Activated naive CD4-positive, alpha-beta T cell treated with anti-CD3 and anti-CD28 coated beads for 36 hours (primary cell): ENCODE measurements at places on chromosomes 6 and 20. TPM values are rescaled to one million over a fixed set of nuclear protein-coding genes. Genes with fewer than 3 reads are reported as not detected.
A peak's percentile ranks its signal among the peaks of the same experiment; 100 is the strongest.

GRCh38 chr6:136378888-136379287 is 89.2 kb upstream of the BCLAF1 start:
- no peak overlapping the region for H3K4me3 ChIP-seq
- no peaks in the 10 kb centered on the region for H3K4me1 ChIP-seq
- DNase-seq, result no peak
- no peaks in the 10 kb centered on the region for H3K36me3 ChIP-seq
- H3K27ac ChIP-seq, result no peak overlapping the region

- H3K27me3 ChIP-seq, result no peaks in the 10 kb centered on the region
- H3K4me3 ChIP-seq, result no peak overlapping the region
- H3K27ac ChIP-seq, result no peak overlapping the region
- no peaks in the 10 kb centered on the region for H3K36me3 ChIP-seq
Measured at GRCh38 chr6:51260003-51260402, 441.3 kb downstream of the TFAP2B start.

- H3K36me3 ChIP-seq, result peaks cover 6% of the 10 kb centered on the region
- H3K4me1 ChIP-seq, result no peaks in the 10 kb centered on the region
- no peaks in the 10 kb centered on the region for H3K27me3 ChIP-seq
- no peak overlapping the region for H3K27ac ChIP-seq
- H3K4me3 ChIP-seq, result no peak overlapping the region
Measured at GRCh38 chr6:44892579-44892978, 435.6 kb upstream of the RUNX2 start.

GRCh38 chr6:117555882-117556498 is 46.3 kb downstream of the GOPC start:
- peaks cover under 1% of the 10 kb centered on the region for H3K4me1 ChIP-seq
- H3K27ac ChIP-seq, result no peak overlapping the region
- H3K27me3 ChIP-seq, result peaks cover 2% of the 10 kb centered on the region
- H3K36me3 ChIP-seq, result no peaks in the 10 kb centered on the region

- no peak overlapping the region for H3K27ac ChIP-seq
- H3K27me3 ChIP-seq, result no peaks in the 10 kb centered on the region
- DNase-seq, result no peak
- H3K36me3 ChIP-seq, result no peaks in the 10 kb centered on the region
Measured at GRCh38 chr6:116217069-116217468, 36.8 kb downstream of the TSPYL4 start.

Gene NKAPL
- not detected for total RNA-seq

- DNase-seq, result no peak
- H3K4me1 ChIP-seq, result no peaks in the 10 kb centered on the region
- H3K4me3 ChIP-seq, result no peak overlapping the region
- no peak overlapping the region for H3K27ac ChIP-seq
Measured at GRCh38 chr6:164035900-164036485, 621.5 kb downstream of the QKI start.

DNA sequence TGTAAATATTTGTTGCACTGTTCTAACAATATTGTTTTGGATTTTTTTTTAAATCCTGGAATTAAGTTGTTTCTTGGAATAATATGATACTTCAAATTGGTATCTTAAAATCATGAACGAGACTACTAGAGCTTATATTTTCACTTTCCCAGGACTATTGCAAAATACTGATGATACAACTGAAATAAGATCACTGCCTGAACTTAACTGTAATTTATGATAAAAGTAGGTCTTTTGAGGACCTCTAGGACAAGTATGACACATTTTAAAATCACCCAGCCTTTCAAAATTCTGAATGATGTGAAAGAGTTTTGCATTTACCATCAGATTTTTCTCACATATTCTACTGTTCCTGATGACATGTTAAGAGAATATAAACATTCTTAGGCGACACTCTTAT is 8.6 kb upstream of the UBE2J1 start:
- H3K27me3 ChIP-seq, result no peaks in the 10 kb centered on the region
- H3K27ac ChIP-seq, result no peak overlapping the region
- H3K36me3 ChIP-seq, result no peaks in the 10 kb centered on the region

DNA sequence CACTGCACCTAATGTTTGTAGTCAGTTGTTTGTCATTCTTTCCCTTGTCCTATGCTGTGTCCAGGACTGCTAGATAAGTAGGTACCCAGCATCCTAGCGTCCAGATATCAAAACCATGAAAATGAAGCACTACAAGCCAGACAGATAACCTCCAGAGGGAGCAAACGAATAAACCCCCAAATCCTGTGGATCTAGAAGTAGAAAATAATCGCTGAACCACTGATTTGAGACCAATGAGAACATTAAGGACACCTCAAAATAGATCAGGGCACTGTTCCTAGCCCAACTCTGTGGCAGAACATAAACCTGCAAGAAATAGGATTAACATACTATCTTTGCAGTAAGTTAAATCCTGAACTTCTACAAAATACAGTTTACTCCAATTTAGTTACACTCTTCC is 1.1 kb upstream of the KLHL32 start:
- no peak for DNase-seq
- H3K27me3 ChIP-seq, result no peaks in the 10 kb centered on the region
- H3K4me1 ChIP-seq, result peaks cover 37% of the 10 kb centered on the region
- H3K4me3 ChIP-seq, result peak overlapping the region; percentile 90
- H3K27ac ChIP-seq, result peak overlapping the region; percentile 75

GRCh38 chr6:52649536-52650160 is 21.3 kb upstream of the TMEM14A start:
- no peak overlapping the region for H3K27ac ChIP-seq
- H3K4me1 ChIP-seq, result peaks cover 13% of the 10 kb centered on the region
- DNase-seq, result no peak
- H3K4me3 ChIP-seq, result no peak overlapping the region
- H3K27me3 ChIP-seq, result peaks cover 7% of the 10 kb centered on the region

DNA sequence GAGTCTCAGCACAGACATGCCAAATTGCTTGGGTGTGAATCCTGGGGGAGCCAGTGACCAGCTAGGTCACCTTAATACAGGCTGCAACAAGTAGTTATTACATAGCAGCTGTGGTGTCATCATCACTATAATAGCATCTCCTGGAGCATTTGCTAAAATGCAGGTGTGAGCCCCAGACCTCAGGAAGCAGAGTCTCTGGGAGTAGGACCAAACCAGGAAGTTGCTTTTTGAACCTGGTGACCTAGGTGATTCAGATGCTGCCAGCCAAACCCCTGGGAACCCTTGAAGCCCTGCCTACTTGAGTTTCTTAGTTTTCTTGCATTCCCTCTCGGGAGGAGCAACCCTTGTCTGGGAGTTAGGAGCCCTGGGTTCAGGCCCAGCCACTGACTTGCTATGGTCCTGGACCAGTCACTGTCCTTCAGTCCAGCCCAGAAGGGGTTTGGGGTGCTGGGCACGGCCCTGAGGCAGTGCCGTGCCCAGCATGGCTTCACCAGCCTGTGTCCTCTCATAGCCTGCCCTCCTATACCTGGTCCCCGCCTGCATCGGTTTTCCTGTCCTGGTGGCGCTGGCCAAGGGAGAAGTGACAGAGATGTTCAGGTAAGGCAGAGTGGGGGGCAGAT is 39.3 kb upstream of the ID1 start:
- no peaks in the 10 kb centered on the region for H3K27me3 ChIP-seq
- DNase-seq, result no peak
- H3K36me3 ChIP-seq, result peaks cover 26% of the 10 kb centered on the region

DNA sequence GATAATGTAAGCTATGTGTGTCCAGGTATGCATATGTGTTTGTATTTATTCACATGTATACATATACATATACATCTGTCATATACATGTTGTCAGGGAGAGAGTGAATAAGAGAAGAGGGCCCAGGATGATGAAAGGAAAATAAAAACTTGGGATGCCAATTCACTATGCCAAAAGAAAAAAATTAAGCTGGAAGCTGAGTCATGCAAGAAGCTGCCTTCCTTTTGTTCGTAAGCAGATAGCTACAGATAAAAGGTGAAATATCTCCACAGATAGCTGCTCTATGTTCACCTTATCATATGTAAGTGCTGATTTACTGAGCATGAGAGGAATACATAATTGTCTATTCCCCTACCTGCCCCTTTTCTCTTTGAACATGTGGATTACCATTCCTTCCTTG is 579.9 kb downstream of the EPM2A start:
- H3K27me3 ChIP-seq, result peaks cover 4% of the 10 kb centered on the region
- H3K4me3 ChIP-seq, result no peak overlapping the region
- DNase-seq, result no peak
- H3K4me1 ChIP-seq, result no peaks in the 10 kb centered on the region

Gene HSF2
- total RNA-seq, result 22.0 TPM

GRCh38 chr6:101397199-101397598 is 3.7 kb downstream of the GRIK2 start:
- peaks cover 3% of the 10 kb centered on the region for H3K4me1 ChIP-seq
- no peak overlapping the region for H3K27ac ChIP-seq
- peaks cover 3% of the 10 kb centered on the region for H3K36me3 ChIP-seq
- H3K4me3 ChIP-seq, result no peak overlapping the region

DNA sequence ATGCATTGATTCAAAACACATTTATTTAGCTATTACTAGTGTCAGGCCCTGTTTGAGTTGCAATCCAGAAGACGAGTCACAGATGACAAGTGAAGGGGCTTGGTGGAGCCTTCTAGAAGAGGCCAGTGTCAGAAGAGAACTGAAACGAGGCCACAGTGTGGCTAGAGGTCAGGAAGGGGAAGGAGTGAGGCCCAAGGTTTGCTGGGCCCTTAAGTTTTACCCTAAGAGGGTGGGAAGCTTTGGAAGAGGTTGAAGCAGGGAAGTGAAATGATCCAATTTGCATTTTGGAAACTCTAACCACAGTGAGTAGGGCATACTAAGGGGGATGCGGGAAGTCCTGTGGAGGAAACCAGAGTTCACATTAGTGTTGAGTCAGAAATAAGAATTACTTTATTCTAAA is 25.0 kb downstream of the TTK start:
- DNase-seq, result no peak
- H3K4me1 ChIP-seq, result no peaks in the 10 kb centered on the region
- peaks cover 30% of the 10 kb centered on the region for H3K36me3 ChIP-seq
- no peak overlapping the region for H3K4me3 ChIP-seq
- no peak overlapping the region for H3K27ac ChIP-seq

DNA sequence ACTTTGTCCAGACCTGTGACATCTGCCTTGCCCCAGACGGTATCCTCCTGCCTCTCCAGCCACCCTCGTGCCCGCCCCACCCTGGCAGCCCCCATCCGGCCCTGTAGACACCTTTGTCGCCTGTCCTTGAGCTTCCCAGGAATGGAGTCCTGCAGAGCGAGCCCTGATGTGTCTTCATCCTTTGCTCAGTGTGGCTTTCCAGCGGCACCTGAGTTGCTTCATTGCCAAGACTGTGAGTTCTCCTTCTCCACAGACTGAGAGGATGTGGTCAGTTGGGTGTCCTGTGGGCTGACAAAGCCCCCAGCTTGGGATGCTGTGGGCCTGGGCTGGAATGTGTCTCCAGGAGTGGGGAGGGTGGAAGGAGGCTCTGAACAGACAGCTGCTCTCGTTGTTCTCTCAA is 1.7 kb upstream of the CST4 start:
- no peak for DNase-seq
- no peaks in the 10 kb centered on the region for H3K36me3 ChIP-seq
- no peak overlapping the region for H3K27ac ChIP-seq

Gene PACSIN1
- 0.07 TPM for total RNA-seq

DNA sequence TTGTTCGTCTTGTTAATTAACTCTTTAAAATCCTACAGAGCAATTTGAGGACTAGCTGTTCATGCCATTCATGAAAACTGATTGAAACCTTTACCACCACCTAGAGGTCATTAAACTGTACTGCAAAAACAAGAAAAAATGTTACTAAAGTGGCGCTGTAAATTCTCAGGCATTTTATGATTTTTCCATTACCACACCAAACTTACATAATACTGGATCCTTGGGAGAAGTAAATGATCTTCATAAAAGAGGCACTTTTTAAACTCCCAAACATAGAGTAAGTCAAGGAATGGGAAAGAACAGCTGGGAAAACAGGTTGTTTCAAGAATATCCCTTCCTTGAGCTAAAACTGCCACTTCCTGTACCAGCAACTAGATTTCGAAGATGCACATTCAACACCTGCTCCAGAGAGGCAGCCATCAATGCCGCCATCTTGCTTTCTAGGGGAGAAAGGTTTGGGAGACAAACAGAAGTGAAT is 54.3 kb downstream of the MYLIP start:
- H3K36me3 ChIP-seq, result peaks cover 7% of the 10 kb centered on the region
- DNase-seq, result no peak
- H3K4me3 ChIP-seq, result no peak overlapping the region
- H3K4me1 ChIP-seq, result peaks cover 20% of the 10 kb centered on the region
- H3K27me3 ChIP-seq, result no peaks in the 10 kb centered on the region
- no peak overlapping the region for H3K27ac ChIP-seq

DNA sequence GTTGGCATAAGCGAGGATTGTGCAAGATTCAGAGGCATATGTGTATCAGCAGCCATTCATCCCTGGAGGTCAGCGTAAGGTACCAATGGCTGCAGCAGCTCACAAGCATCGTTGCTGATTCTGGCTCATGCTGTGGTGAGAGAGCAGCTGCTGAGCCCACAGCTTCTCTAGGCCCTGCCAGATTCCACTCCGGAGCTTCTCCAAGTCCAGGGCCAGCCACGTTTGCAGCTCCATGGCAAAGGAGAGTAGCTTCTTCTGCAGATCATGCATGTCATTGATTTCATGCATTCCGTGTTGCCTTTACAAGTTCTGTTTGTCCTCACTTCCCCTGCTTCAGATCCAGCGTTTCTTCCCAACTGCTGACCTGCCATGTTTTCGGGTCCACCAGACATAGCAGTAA is 474.8 kb upstream of the ID4 start:
- H3K4me1 ChIP-seq, result no peaks in the 10 kb centered on the region
- no peaks in the 10 kb centered on the region for H3K27me3 ChIP-seq
- no peaks in the 10 kb centered on the region for H3K36me3 ChIP-seq
- H3K27ac ChIP-seq, result no peak overlapping the region

DNA sequence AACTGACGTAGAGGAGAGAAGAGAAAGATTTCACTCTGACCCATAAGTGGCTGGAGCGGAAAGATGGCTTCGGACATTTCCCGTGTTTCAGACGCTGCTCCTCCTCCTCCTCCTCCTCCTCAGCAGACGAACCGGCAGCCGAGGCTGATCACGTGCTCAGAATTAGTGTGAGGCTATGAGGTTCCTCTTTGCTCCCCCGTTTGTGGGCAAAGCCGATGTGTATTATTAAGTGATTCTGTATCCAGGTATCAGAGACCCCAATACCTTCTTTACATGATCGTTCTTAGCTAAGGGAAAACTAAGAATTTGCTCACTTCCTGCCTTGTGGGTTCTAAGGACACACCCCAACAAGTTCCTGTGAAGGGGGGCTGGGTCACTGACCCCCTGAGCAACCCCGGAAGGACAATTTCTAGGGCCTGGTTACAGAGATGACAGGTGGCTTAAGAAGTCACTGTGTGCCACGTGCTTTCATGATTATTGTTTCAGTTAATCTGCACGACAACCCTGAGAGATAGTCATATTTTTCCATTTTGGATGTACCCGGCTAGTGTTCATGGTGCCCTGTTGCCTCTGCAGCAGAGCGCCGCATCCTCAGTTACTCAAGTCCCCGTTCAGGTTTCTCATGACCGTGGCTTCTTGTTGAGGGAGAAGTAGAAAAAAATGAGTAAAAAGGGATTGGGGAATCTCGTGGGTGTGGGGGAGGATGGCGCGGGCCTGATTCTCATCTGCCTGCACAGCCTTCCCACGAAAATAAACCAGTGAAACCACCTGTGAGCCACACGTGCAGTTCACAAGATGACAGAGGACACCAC is 671.8 kb downstream of the QKI start:
- no peak for DNase-seq
- H3K27ac ChIP-seq, result no peak overlapping the region
- peaks cover 12% of the 10 kb centered on the region for H3K27me3 ChIP-seq
- H3K4me1 ChIP-seq, result no peaks in the 10 kb centered on the region
- no peak overlapping the region for H3K4me3 ChIP-seq
- H3K36me3 ChIP-seq, result no peaks in the 10 kb centered on the region

Gene NDUFAF5
- 27.4 TPM for total RNA-seq
